Body of pancreas (tissue), 4 donors: ENCODE measurements at places on chromosomes 16 and 17. TPM values are rescaled to one million over a fixed set of nuclear protein-coding genes. Genes with fewer than 3 reads are reported as not detected.
A peak's percentile ranks its signal among the peaks of the same experiment; 100 is the strongest.

DNA sequence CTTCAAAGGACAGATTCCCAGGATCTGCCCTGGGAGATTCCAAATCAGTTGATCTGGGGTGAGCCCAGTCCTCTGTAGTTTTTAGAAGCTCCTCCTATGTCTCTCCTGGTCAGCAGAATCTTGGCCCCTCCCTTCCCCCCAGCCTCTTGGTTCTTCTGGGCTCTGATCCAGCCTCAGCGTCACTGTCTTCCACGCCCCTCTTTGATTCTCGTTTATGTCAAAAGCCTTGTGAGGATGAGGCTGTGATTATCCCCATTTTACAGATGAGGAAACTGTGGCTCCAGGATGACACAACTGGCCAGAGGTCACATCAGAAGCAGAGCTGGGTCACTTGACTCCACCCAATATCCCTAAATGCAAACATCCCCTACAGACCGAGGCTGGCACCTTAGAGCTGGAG lies 840 bp upstream of the CDH5 start:
- no peaks in the 10 kb centered on the region for H3K27me3 ChIP-seq
- DNase-seq = no peak
- H3K36me3 ChIP-seq = no peaks in the 10 kb centered on the region
- no peak overlapping the region for H3K4me3 ChIP-seq

DNA sequence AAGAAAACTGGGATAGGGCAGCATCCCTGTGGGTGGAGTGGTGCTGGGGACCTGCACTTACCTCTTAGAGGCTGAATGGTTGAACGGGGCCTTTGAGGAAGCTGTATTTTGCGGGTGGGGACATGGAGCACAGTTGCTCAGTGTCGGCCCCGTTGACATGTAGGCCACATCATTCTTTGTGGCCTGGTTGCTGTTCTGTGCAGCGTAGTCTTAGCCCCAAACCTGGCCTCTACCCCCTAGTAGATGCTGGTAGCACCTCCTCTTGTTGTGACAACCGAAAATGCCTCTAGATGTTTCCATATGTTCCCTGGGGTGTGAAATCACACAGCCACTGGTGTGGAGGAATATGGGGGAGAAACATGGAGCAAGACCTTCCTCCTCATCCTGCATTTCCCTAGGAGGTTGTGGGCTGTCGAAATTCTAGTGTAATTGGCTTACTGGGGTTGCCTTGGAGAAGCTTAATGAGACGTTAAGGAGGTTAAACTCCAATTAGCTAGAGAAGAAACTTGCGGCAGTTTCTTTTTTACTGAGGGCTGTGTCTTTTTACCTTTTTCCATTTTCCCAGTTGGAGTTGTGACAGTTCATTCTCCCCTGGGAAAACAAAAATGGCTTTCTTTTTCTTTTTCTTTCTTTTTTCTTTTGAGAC lies 9.4 kb downstream of the ABCC1 start:
- H3K4me3 ChIP-seq = no peak overlapping the region
- no peaks in the 10 kb centered on the region for H3K36me3 ChIP-seq
- H3K27ac ChIP-seq = no peak overlapping the region
- no peak for DNase-seq

GRCh38 chr16:66286527-66286926 lies 80.0 kb upstream of the CDH5 start:
- no peak for DNase-seq
- H3K4me3 ChIP-seq = no peak overlapping the region
- H3K36me3 ChIP-seq = no peaks in the 10 kb centered on the region
- H3K27ac ChIP-seq = no peak overlapping the region
- H3K27me3 ChIP-seq = no peaks in the 10 kb centered on the region

DNA sequence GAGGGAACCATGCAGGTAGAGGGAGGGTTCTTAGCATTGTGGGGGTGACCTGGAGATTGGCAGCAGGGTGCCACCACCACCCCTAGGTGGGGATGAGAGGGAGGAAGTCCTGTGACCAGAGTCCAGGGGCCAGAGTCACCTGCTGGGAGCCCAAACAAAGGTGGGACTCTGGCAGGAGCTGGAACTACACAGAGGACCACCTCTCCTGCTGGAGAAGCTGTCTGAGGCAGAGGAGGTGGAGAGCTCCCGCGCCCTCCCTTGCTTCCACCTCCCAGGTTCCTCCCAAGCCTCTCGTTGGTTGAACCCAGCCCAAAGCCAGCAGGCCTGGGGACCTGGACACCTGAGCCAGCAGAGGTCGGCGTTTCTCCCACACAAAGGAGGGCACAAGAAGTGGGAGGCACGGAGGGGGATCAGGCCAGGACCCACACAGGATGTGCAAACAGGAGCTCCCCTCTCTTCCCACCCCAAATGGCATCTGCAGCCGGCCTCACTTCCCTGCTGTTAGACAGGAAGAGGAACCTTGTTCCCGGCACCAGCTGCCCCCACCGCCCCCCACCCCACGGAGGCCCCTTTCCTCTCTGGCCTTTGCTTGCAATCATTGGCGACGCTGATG lies 154.6 kb downstream of the SEC14L1 start:
- H3K36me3 ChIP-seq = no peaks in the 10 kb centered on the region
- peaks cover 11% of the 10 kb centered on the region for H3K4me1 ChIP-seq
- DNase-seq = no peak
- no peak overlapping the region for H3K4me3 ChIP-seq
- H3K27me3 ChIP-seq = no peaks in the 10 kb centered on the region

GRCh38 chr17:57269052-57269451 lies 12.7 kb downstream of the MSI2 start:
- H3K27ac ChIP-seq = no peak overlapping the region
- H3K4me3 ChIP-seq = no peak overlapping the region
- no peaks in the 10 kb centered on the region for H3K4me1 ChIP-seq
- H3K27me3 ChIP-seq = no peaks in the 10 kb centered on the region
- H3K36me3 ChIP-seq = no peaks in the 10 kb centered on the region
- DNase-seq = no peak

DNA sequence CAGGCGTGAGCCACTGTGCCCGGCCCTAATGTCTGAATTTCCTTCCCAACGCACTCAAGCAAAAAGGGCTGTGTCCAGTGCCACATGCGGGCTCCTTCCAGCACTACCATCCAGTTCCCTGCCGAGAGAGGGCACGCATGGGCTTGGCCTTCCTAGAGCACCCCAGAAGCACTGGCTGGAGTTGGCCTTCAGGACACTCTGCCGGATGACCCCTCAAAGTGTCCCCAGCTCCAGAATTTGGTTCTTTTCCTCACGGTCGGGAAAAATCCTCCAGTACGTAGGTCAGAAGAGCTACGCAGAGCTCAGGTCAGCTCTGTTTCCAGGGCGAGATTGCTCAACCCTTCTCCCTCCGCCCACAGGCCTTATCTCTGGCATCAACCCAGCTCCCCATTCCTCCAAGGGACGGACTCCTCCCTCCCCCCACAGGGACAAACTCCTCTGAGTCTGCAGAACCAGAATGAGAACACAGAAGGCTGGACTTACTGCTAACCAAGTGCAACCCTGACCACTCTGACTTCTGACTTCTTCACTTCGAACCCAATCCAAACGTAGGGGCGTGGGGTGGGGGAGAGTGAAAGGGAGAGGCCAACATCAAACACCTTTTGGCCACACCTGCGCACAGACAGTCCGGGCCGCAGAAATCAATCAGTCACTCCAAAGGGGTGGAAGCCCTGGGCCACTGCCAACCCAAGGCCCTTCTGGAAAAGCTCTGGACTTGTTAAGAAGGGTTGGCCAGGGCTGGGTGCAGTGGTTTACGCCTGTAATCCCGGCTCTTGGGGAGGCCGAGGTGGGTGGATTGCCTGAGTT lies 3.6 kb downstream of the CDC42EP4 start:
- H3K4me3 ChIP-seq = no peak overlapping the region
- H3K27ac ChIP-seq = peak overlapping the region; percentile 96
- peak; percentile 97 for DNase-seq
- no peaks in the 10 kb centered on the region for H3K36me3 ChIP-seq

GRCh38 chr17:47692895-47693730 lies 848 bp upstream of the TBKBP1 start:
- peaks cover 29% of the 10 kb centered on the region for H3K4me1 ChIP-seq
- H3K36me3 ChIP-seq = no peaks in the 10 kb centered on the region
- no peaks in the 10 kb centered on the region for H3K27me3 ChIP-seq
- peak; percentile 63 for DNase-seq
- H3K27ac ChIP-seq = peak overlapping the region; percentile 80

DNA sequence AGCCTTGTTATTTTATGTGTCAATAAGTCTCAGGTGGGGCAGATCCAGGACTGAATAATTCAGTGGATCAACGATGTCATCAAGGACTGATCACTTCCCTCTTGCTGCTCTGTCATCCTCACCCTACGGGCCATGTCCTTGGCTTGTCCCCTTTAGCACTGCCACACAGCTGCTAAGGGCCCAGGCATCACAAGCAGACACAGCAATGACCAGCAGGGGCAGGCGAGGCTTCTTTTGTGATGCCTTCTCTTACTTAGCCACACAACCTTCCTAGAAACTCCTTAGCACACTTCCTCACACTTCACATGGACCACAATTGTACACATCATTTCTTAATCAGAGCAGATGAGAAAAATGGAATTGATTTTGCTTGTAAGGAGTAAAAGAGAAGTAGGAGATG lies 356.3 kb upstream of the SOX9 start:
- H3K27me3 ChIP-seq = no peaks in the 10 kb centered on the region
- no peak overlapping the region for H3K4me3 ChIP-seq
- H3K4me1 ChIP-seq = no peaks in the 10 kb centered on the region
- H3K36me3 ChIP-seq = no peaks in the 10 kb centered on the region
- peak; percentile 14 for DNase-seq
- no peak overlapping the region for H3K27ac ChIP-seq

GRCh38 chr16:79150632-79151310 lies 449.8 kb downstream of the MAF start:
- no peaks in the 10 kb centered on the region for H3K27me3 ChIP-seq
- H3K4me1 ChIP-seq = no peaks in the 10 kb centered on the region
- DNase-seq = no peak
- no peak overlapping the region for H3K27ac ChIP-seq
- no peak overlapping the region for H3K4me3 ChIP-seq

- no peaks in the 10 kb centered on the region for H3K4me1 ChIP-seq
- H3K4me3 ChIP-seq = no peak overlapping the region
- no peak for DNase-seq
- H3K27ac ChIP-seq = no peak overlapping the region
- no peaks in the 10 kb centered on the region for H3K36me3 ChIP-seq
Observed at GRCh38 chr17:32664936-32665583, 178.3 kb downstream of the CDK5R1 start.

- peak overlapping the region; percentile 39 for H3K27ac ChIP-seq
- peaks cover 27% of the 10 kb centered on the region for H3K4me1 ChIP-seq
- H3K27me3 ChIP-seq = no peaks in the 10 kb centered on the region
- H3K36me3 ChIP-seq = no peaks in the 10 kb centered on the region
Observed at GRCh38 chr16:53094013-53094630, 39.3 kb downstream of the CHD9 start.

DNA sequence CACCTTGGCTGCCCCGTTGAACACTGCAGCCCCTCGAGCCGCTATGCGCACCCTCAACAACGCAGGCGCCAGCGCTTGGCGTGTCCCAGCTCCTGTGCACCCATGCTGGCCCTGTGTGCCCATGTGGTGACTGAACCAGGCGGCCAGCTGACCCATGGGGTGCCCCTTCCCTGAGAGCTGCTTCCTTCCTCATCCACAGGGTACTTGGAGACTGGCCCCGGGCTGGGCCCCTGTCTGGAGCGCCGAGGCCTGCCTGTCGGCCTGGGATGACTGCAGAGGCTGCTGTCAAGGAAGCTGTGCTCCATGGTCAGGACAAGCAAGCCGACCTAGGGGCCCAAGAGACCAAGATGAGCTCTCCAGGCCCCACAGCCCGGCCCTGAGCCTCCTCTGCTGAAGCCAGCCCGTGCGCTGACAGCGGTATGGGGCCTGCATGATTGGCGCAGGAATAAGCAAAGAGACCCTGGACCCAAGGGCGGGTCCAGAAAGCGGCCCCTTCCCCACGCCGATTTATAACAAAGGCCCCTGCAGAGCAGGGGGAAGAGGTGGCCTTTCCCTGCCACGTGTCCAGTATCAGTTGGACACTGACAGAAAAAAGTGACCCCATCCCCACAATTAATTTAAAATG lies 21.6 kb upstream of the BAHCC1 start:
- no peak for DNase-seq
- no peak overlapping the region for H3K27ac ChIP-seq
- H3K4me3 ChIP-seq = no peak overlapping the region
- no peaks in the 10 kb centered on the region for H3K36me3 ChIP-seq
- H3K4me1 ChIP-seq = no peaks in the 10 kb centered on the region

- no peak for DNase-seq
- H3K4me1 ChIP-seq = no peaks in the 10 kb centered on the region
- no peak overlapping the region for H3K27ac ChIP-seq
Observed at GRCh38 chr17:29753845-29754439, 131.2 kb upstream of the CORO6 start.

GRCh38 chr17:74160656-74161502 lies 42.6 kb upstream of the RPL38 start:
- H3K27ac ChIP-seq = no peak overlapping the region
- DNase-seq = no peak
- no peaks in the 10 kb centered on the region for H3K36me3 ChIP-seq
- H3K4me3 ChIP-seq = no peak overlapping the region
- H3K27me3 ChIP-seq = no peaks in the 10 kb centered on the region

GRCh38 chr16:31484491-31485171 lies 1.7 kb downstream of the SLC5A2 start:
- H3K4me3 ChIP-seq = no peak overlapping the region
- peak; percentile 45 for DNase-seq
- H3K27me3 ChIP-seq = no peaks in the 10 kb centered on the region

- no peak for DNase-seq
- H3K36me3 ChIP-seq = no peaks in the 10 kb centered on the region
- no peak overlapping the region for H3K4me3 ChIP-seq
- no peak overlapping the region for H3K27ac ChIP-seq
- no peaks in the 10 kb centered on the region for H3K27me3 ChIP-seq
Observed at GRCh38 chr17:60846175-60846574, 168.5 kb downstream of the BCAS3 start.

DNA sequence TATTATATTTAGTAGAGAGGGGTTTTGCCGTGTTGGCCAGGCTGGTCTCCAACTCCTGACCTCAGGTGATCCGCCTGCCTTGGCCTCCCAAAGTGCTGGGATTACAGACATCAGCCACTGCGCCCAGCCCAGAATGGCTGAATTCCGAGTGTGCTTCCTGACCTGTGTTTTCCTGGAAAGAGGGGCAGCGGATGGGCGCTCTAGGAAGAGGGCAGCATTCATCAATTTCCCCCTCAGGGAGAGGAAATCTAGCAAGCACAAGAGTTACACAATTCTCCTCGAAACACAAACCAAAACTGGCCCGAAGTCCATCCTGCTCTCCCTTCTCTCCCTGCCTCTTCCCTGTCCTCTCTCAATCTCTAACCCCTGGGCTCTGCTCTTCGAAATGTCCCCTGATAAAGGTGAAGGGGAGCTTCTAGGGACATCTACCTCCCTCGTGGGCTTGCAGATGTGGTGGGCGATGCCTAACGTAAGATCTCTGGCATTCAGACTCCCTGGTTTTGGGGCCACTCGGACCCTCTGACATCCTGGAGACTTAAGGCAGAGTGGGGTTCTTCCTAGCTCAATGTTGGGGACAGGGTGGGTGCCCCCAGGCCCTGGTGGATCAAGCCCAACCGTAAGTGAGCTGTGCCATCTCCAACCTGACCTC lies 1.0 kb downstream of the IL27 start:
- no peak overlapping the region for H3K4me3 ChIP-seq
- no peaks in the 10 kb centered on the region for H3K27me3 ChIP-seq
- H3K27ac ChIP-seq = no peak overlapping the region
- H3K36me3 ChIP-seq = no peaks in the 10 kb centered on the region
- H3K4me1 ChIP-seq = peaks cover 5% of the 10 kb centered on the region
- no peak for DNase-seq

DOC2A gene
- total RNA-seq = not detected

NOXO1 gene
- not detected for total RNA-seq

IL21R gene
- total RNA-seq = not detected

CASKIN1 gene
- total RNA-seq = 0.78 TPM

DRC3 gene
- 2.9 TPM for total RNA-seq

CA5A gene
- not detected for total RNA-seq

OR4D1 gene
- not detected for total RNA-seq

KRT39 gene
- not detected for total RNA-seq
